ENCODE measurements at places on chromosomes 3 and 15.

- DNase-seq = no peak
Measured at GRCh38 chr3:194870394-194871110, 184.9 kb downstream of the FAM43A start.

GRCh38 chr3:66692042-66692765 lies 191.4 kb upstream of the LRIG1 start:
- no peak for DNase-seq

DNA sequence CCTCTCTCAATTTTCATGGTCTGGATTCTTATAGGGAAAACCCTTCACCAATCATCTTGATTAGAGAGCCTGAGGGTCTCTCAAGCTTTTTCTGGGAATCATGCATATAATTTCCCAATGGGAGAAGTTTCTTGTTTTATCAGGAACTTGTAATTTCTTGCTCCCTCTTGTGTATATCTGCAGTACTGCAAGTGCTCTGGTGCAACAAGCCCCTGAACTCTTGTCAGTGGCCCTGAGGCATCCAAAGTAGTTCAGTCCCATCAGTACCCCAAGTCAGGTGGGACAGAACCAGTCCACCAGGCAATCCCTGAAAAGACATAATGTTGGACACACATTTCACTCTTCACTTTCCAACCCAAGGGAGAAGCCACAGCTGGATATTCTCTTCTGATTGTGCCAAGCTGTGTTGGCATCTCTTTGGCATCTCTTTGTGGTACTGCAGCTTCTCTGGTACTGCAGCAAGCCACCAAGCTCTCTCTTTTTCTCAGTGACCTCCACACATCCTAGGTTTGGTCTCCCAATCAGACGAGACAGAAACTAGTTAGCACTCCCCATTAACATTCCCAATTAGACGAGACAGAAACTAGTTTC lies 214.5 kb downstream of the ZIC4 start:
- no peak for DNase-seq

DNA sequence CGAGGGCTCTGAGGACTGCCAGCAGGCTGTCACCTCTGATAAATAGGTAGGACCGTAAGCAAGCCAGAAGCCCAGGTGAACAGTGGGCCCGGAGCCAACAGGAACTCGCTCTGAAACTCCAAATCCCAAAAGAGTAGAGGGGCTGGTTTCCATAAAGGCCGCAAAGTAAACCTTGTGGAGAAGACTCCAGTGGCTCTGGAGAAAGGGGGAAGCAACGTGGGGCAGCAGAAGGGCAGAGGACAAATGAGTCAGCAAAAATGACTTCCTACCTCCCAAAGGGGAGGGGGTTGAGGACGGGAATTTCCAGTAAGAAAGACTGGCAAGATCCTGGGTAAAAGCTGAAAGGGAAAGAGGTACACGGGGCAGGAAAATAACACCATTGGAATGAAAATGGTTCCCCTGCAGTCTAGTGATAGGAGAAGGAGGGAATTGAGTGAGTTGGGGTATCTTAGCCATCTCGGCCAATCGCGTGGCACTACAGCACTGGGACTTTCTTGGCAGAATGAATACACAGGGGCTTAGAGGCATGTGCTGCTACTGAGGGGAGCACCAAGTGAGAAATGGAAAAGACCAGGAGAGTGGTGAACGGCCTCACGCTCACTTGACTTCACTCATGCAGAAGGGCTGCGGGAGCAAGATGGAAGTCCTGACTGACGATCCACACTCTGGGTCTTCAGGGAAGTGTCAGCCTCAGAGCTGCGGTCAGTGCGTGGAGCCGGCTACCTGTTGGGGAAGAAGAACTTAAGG lies 33.2 kb downstream of the BMF start:
- DNase-seq = no peak

- DNase-seq = no peak
Measured at GRCh38 chr3:170107941-170108340, 70.1 kb downstream of the GPR160 start.

DNA sequence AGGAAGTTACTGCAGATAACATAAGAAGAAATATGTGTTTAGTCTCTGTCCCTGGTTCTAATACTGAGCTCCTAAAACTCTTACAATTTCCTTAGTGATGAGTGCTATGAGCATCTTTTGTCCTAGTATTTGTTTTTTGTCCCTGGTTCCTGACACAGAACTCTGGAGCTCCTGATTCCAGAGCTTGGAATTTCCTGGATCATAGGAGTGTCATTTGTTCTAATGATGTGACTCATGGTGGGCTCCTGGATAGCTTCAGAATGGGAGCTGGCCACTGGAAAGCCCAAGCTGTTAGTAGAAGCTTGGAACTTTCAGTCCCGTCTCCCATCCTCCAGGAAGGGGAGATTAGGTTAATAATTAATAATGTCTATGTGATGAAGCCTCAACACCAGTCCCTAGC lies 98.2 kb downstream of the CNTN6 start:
- no peak for DNase-seq

- DNase-seq = no peak
Measured at GRCh38 chr3:147380387-147380951, 25.9 kb downstream of the ZIC4 start.

Measured in activated CD8-positive, alpha-beta memory T cell treated with anti-CD3 and anti-CD28 coated beads for 48 hours (primary cell).